ENCODE measurements at places on chromosomes 5 and 9. TPM values are rescaled to one million over a fixed set of nuclear protein-coding genes. Genes with fewer than 3 reads are reported as not detected.

Gene BTNL9
- 15.9 TPM for total RNA-seq

- no peak overlapping the region for H3K27ac ChIP-seq
- H3K36me3 ChIP-seq, result no peaks in the 10 kb centered on the region
- H3K27me3 ChIP-seq, result no peaks in the 10 kb centered on the region
- no peaks in the 10 kb centered on the region for H3K4me1 ChIP-seq
- no peak for DNase-seq
- H3K4me3 ChIP-seq, result no peak overlapping the region
Measured at GRCh38 chr5:20245432-20245974, 257.5 kb upstream of the CDH18 start.

DNA sequence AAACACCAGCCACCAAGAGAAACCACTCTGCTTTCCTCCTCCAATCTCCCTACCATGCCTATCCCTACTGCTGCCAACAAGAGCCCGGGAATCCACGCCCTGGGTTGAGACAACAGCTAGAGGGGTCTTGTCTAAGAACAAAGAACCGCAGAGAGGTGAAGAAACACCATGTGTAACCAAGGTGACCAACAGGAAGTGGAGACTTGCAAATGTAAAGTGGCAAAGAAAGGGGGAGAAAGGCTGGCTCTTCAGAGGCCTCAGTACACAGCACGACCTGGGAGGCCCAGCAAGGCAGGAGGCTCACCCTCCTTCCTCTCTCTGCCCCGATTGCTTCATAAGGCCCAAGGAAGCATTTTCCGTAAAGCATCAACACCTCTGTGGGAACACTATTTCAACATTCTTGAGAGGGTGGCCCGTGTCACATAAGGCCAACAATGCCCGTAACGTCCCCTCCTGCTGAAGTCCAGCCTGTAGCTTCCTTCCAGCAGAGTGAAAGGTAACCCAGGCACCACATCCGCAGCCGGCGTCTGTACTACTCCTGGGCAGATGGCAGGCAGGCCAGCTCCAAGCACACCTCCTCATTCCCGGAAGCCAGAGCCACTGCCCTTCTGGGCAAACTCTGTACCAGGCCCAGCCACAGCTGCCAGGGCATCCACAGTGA, 18.3 kb downstream of the CCNJL start:
- no peak overlapping the region for H3K4me3 ChIP-seq
- peak overlapping the region; percentile 89 for H3K27ac ChIP-seq
- peaks cover 13% of the 10 kb centered on the region for H3K4me1 ChIP-seq
- no peak for DNase-seq
- no peaks in the 10 kb centered on the region for H3K36me3 ChIP-seq
- no peaks in the 10 kb centered on the region for H3K27me3 ChIP-seq

DNA sequence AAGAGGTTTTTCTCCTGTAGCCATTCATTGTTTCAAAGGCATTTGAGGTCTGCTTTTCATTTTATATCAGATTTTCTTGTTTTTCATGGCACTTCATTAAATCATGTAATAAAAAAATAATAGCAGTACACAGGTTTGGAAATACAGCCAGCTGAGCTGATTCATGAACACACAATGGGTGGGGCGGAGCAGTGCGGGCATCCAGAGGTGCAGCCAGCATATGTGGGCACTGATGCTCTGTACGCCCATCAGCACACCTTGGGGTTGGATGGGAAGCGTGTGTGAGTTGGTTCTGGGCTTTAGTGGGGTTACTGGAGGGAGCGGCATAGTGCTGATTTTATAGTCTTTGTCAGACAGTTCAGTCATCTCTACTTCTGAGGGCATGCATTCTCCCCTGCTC, 54.2 kb upstream of the IRX4 start:
- no peak for DNase-seq
- peaks cover 30% of the 10 kb centered on the region for H3K27me3 ChIP-seq
- no peak overlapping the region for H3K4me3 ChIP-seq
- H3K4me1 ChIP-seq, result no peaks in the 10 kb centered on the region
- no peaks in the 10 kb centered on the region for H3K36me3 ChIP-seq
- no peak overlapping the region for H3K27ac ChIP-seq

DNA sequence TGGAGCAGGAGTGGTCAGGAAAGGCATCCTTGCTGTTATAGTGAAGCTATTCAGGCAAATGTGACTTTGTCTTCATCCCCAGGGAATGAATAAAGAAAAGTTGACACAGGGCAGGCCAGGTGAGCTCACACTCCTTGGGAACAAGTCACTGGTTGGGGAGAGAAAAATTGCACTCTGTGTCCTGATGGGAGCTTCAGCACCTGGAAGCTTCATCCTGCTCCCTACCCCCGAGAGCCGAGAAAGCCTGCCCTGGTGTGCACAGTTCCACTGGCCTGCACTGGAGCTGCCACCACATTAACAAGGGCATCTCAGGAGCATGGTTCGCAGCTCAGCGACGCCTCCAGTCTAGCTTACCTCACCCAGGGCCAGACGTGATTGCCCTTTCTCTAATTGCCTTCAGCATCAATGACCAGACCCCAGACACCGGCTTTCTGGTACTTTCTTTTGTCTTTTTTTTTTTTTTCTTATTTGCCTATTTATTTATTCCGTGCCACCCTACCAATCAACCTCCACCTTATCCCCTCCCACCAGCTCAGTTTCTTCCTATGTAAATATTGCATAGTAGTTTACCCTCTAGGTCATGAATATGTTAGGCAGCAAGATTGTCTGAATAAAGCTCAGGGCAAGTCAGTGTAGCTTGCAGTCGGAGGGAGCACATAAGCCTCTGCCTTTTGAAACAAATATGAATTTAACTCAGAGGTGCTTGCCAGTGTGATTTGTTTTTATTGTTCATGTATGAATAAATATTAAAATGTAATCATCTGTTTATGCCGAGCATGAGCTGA, 87.4 kb downstream of the DOCK2 start:
- no peaks in the 10 kb centered on the region for H3K27me3 ChIP-seq
- no peak for DNase-seq
- H3K4me3 ChIP-seq, result no peak overlapping the region

- H3K27ac ChIP-seq, result no peak overlapping the region
- no peaks in the 10 kb centered on the region for H3K27me3 ChIP-seq
- H3K4me3 ChIP-seq, result no peak overlapping the region
- H3K4me1 ChIP-seq, result no peaks in the 10 kb centered on the region
Measured at GRCh38 chr5:23001120-23001519, 148.0 kb upstream of the CDH12 start.

DNA sequence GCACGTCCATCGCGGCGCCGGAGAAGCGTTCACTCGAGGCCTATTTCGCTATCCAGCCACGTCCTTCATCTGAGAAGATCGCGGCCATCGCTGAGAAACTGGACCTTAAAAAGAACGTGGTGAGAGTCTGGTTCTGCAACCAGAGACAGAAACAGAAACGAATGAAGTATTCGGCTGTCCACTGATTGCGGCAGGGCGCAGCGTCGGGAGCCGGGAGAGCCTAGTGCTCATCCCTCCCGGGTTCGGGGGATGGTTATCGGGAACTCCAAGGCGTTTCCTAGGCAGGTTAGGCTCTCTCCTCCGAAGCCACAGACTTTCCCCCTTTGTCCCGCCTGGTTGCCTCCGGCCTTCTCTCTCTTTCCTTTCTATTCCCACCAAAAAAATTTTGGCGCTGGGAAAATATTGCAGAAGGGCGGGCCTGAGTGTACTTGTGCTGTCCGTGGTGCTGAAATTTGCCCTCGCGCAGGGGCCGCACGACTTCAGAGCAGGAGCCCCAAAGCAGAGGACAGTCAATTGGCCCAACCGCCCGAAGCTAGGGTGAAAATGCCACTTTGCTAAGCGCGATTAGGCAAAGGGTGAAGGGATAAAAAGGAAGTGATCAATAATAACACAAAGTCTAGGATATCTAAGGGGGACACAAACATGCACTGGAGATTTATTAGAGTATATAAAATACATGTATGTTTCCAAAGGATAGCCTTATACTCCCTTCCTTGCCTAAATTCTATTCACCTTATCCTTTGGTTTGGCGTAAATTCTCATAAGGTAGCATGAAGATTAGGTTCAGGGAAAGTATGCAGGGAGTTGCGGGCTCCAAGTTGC, 1.8 kb downstream of the POU4F3 start:
- peak; percentile 77 for DNase-seq
- no peak overlapping the region for H3K4me3 ChIP-seq
- peaks cover 4% of the 10 kb centered on the region for H3K4me1 ChIP-seq
- H3K27ac ChIP-seq, result no peak overlapping the region

DNA sequence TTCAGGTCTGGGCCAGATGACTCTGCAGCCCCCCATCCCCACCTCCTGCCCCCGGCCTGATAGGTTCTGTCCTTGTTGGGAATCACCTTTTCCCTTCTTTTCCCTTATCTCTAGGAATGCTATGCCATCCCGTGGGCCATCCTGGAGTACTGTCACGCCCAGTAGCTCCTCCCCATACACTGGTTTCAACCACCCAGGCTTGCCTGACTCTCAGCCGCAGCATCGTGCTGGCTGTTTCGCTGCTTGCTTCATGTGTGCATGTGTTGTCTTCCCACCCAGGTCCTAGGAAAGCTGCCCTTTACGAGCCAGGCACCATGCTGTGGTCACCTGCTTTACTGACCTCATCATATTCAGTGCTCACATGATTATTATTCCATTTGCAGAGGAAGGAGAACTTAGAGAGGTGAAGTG, 71.8 kb downstream of the ANGPTL2 start:
- no peak overlapping the region for H3K27ac ChIP-seq
- H3K27me3 ChIP-seq, result no peaks in the 10 kb centered on the region
- DNase-seq, result no peak
- no peak overlapping the region for H3K4me3 ChIP-seq
- no peaks in the 10 kb centered on the region for H3K36me3 ChIP-seq

GRCh38 chr5:176408590-176408989, 7.7 kb downstream of the CLTB start:
- no peak for DNase-seq
- H3K36me3 ChIP-seq, result no peaks in the 10 kb centered on the region
- peaks cover 28% of the 10 kb centered on the region for H3K4me1 ChIP-seq
- no peaks in the 10 kb centered on the region for H3K27me3 ChIP-seq
- H3K27ac ChIP-seq, result no peak overlapping the region

Gene NEUROG1
- not detected for total RNA-seq

Gene ZSWIM6
- 17.5 TPM for total RNA-seq

GRCh38 chr9:28092981-28093936, 520.0 kb upstream of the C9orf72 start:
- no peak overlapping the region for H3K4me3 ChIP-seq
- H3K36me3 ChIP-seq, result no peaks in the 10 kb centered on the region
- no peaks in the 10 kb centered on the region for H3K4me1 ChIP-seq
- DNase-seq, result no peak
- no peaks in the 10 kb centered on the region for H3K27me3 ChIP-seq
- H3K27ac ChIP-seq, result no peak overlapping the region

DNA sequence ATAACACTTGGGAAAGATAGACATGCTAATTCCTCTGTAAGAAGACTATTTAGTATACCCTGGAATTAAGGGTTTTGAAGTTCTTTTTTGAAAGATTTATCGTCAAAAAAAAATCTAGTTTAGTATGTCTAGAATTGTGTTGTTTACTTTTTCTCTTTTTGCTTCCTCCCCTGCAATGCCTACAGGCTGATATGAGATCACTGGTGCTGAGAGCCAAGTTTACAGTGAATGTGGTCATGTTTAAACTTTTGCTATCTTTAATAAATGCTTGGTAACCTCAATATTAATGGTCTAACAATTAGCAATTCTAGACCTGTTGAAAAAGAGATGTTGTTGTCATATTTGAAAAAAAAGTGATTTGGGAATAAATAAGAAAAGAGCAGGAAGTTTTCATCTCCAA, 86.1 kb downstream of the CWC27 start:
- no peaks in the 10 kb centered on the region for H3K36me3 ChIP-seq
- H3K4me3 ChIP-seq, result no peak overlapping the region
- DNase-seq, result no peak
- no peak overlapping the region for H3K27ac ChIP-seq

Gene GTF2H2
- total RNA-seq, result 24.1 TPM

Gene COL15A1
- total RNA-seq, result 42.7 TPM

DNA sequence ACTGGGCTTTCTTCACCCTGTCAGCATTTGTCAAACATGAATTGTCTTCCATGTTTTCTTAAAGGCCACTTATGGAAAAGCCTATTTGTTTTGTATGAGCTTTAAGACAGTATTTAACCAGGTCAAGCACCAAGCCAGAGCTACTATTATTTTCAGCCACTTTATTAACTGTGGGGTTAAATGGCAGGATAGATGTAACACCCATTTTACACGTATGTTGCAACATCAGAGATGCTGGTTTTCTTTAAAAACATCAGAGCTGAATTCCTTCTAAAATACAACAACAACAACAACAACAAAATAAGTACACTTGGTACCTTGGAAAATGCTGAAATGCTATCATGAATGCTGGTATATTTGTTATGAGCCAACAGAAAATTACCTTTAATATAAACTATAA, 13.6 kb downstream of the ARRDC3 start:
- DNase-seq, result no peak
- H3K36me3 ChIP-seq, result peaks cover 73% of the 10 kb centered on the region
- no peak overlapping the region for H3K27ac ChIP-seq
- no peak overlapping the region for H3K4me3 ChIP-seq

- H3K27ac ChIP-seq, result no peak overlapping the region
- H3K36me3 ChIP-seq, result no peaks in the 10 kb centered on the region
- H3K4me3 ChIP-seq, result no peak overlapping the region
- H3K27me3 ChIP-seq, result no peaks in the 10 kb centered on the region
Measured at GRCh38 chr9:18274693-18275092, 199.3 kb upstream of the ADAMTSL1 start.

DNA sequence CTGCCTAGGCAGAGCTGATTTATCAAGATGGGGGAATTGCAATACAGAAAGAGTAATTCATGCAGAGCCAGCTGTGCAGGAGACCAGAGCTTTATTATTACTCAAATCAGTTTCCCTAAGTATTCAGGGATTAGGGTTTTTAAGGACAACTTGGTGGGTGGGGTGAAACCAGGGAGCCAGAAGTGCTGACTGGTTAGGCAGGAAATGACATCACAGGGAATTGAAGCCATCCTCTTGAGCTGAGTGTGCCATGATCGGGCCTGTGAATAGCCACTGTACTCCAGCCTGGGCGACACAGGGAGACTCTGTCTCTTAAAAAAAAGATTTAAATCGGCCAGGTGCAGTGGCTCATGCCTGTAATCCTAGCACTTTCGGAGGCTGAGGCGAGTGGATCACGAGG, 45.3 kb upstream of the CDK5RAP2 start:
- H3K27me3 ChIP-seq, result no peaks in the 10 kb centered on the region
- H3K4me3 ChIP-seq, result no peak overlapping the region
- peaks cover 4% of the 10 kb centered on the region for H3K4me1 ChIP-seq
- no peak for DNase-seq
- H3K27ac ChIP-seq, result no peak overlapping the region

GRCh38 chr9:16071400-16071799, 518.6 kb downstream of the CCDC171 start:
- H3K27ac ChIP-seq, result no peak overlapping the region
- H3K36me3 ChIP-seq, result no peaks in the 10 kb centered on the region
- no peak for DNase-seq
- no peaks in the 10 kb centered on the region for H3K4me1 ChIP-seq
- H3K27me3 ChIP-seq, result no peaks in the 10 kb centered on the region

Gene HTR1A
- not detected for total RNA-seq

DNA sequence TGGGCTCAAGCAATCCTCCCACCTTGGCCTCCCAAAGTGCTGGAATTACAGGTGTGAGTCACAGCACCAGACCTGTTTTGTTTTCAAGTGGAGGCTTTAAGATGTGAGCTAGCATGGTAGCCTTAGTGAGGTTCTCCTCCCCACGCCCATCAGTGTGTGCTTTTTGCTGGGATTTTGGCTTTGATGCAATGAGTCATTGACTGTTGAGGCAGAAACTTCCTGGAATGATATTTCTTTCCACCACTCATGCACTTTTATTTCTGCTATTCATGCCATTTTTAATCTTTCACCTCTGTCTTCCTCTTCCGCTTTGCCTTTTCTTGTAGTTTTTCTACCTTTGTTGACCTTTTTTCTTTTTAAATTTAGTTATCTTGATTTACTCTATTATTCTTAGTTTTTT, 4.2 kb upstream of the NFIL3 start:
- peak overlapping the region; percentile 73 for H3K27ac ChIP-seq
- peaks cover 9% of the 10 kb centered on the region for H3K4me1 ChIP-seq
- H3K36me3 ChIP-seq, result no peaks in the 10 kb centered on the region
- H3K27me3 ChIP-seq, result no peaks in the 10 kb centered on the region
- no peak overlapping the region for H3K4me3 ChIP-seq

Gene ZFP2
- total RNA-seq, result 1.2 TPM

Measured in left lung (tissue), 14 donors.